ENCODE measurements at places on chromosomes 5 and 9.

GRCh38 chr9:71472400-71472799 is 295.9 kb downstream of the CEMIP2 start:
- no peak for DNase-seq

- no peak for DNase-seq
Measured at GRCh38 chr5:154190595-154191304, at the start of gene GALNT10. Gene GALNT10 (plus strand): TSS chr5:154190733. CDS start chr5:154190867, 134 bp downstream.

DNA sequence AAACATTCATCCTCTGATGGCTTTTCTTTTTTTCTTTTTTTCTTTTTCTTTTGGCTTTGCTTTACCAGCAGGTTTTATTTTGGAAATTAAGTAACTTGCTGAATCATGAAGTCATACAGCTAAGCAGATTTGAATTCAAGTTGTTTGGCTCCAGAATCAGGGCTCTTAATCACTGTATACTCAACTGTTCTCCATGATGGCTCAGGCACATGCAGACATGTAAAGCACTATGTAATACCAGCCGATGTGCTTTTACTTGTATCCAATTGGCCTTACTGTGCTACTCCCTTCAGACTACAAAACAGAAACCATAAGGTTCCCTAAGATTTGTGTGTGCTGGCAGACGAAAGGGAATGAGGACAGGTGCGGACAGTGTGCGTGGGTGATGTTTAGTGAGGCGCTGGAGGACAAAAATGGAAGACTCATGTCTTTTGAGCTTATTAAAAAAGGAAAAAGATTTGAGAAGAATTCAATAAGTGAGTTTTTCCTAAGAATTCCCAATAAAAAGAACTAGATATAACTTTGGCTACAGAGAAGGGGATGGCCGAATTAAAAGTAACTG is 44.7 kb upstream of the OTP start:
- no peak for DNase-seq

DNA sequence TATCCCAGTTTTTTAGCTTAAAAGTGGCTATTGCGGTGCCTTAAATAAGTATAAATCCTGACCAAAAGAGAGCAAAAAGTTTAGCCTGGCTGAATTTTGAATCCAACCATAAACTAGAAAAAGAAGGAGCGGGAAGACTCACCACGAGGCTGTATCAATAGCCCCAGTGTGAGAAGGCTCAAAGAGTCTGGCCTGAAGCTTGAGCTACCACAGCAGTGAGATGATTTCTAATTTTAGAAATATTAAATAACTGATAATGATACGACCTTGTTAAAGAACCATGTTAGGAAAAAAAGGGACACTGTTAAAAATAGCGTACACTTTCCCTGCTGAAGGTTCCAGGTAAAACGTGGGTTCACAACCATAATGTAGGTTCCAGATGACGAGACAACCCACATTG is 134.1 kb upstream of the ZNF462 start:
- DNase-seq: no peak

- DNase-seq: no peak
Measured at GRCh38 chr5:116908537-116908936, 333.9 kb upstream of the SEMA6A start.

- DNase-seq: no peak
Measured at GRCh38 chr5:59685191-59685530, 208.4 kb downstream of the PDE4D start.

DNA sequence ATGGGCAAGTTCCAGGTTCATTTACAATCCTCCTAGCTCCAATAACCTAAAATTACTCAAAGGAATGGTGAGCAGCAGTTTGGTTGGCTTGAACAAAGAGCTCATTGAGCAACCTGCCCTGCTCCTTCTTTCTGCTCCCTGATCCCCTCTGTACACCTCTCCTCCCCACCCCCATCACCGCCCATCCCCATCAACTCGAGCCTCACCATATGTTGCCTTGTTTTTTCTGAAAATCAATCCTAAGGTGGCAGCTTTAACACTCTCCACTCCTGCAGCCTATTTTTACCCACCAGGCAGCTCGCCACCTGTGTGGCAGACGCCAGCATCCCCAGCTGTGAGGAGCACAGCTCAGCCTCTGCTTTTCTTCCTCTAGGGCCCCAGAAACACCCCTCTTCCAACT is 533.4 kb upstream of the BRINP1 start:
- DNase-seq: no peak

DNA sequence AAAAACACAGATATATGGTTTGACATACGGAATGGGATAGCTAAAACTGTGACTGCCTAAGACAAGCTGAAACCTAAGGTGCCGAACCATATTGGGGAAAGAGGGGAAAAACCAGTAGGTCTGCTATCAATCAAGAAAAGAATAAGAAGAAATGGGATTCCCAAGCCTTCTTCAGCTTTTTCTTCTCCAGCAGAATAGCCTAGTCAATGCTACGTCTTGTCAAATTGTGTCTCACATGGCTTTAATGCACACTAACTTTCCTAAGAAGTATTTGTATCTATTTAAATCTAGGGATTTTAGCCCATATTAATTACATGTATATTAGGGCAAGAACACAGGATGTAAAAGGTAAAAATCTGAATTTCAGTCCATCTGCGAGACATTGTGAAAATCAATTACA is 797 bp upstream of the FBXO38 start:
- DNase-seq: no peak

- DNase-seq: no peak
Measured at GRCh38 chr5:80810425-80810824, 149.7 kb upstream of the RASGRF2 start.

DNA sequence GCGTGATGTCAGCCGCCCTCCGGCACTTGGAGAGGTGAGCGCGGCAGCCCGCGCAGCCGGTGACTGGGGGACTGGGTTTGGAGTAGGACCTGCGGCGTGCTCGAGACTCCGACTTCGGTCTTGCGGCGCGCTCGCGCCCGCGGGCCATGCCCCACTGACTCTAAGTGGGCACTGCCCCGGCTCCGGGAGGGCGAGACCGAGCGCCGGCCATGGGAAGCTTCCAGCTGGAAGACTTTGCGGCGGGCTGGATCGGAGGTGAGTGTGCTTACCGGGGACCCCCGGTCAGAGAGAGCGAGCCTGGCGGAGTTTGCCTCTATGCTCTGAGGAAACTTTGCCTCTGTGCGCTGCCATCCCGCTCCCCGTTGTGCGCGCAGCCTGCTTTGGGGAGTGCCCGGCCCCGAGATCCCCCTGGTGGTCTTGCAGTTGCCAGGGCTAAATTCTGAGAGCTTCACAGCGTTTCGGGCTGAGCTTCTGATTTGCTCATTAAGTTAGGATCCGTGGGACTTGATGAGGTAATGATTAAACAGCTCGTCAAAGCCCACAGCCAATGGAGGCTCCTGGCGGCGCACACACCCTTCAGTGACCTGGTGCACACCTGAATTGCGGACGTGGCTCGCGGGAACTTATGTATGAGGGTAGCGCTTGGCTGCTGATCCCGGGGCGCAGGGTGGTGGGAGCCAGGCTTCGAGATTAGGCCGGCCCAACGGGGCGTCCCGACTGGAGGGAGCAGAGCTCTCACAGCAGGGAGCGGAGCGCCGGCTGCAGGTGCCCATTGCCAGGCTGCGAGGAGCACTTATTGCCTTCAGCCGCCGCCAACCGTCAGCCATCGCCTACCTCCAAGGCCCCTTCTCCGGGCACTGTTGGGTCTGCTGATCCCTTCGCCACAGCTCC is at the start of gene SLC25A48:
Gene SLC25A48, plus strand, starts transcription at position 25 of the 891 bp plus-strand sequence. Its CDS starts 185 bp downstream, at position 210.
- no peak for DNase-seq

DNA sequence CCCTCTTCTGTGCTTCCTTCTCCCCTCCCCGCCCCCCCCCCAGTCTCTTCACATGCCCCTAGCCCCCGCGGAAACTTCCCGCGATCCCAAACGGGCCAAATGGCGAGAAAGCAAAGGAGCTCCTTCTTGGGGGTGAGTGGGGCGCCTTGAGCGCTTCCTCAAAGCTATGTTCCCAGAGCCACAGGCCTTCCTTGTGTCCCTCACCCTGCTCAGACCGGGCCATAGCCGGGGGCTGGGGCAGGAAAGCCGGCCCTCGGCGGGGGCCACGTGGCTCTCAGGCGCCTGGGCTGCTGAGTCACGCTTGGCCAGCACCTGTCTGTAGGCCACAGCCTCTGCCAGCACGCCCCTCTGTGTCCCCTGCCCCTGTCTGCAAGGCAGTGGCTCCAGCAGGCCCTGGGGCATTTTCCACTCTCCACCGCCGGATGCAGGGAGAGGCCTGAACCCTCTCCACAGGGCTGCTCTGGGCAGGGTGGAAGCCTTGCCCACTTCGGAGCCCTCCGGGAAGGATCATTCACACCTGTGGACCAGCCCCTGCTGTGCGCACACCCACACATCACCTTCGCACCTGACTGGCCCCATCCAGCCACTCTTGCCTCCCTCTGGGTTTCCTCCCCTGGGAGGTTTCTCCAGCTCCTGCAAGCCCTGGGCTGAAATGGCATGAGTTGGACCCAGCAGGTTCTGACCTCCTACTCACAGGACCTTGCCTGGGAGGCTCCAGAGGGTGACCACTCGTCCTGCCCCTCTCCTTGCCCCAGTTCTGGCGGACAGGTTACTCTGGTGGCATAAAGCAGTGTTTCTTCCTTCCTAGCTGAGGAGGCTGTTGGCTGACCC is 1.2 kb upstream of the SQSTM1 start:
- DNase-seq: no peak
